ENCODE measurements at places on chromosomes 3 and 15.

DNA sequence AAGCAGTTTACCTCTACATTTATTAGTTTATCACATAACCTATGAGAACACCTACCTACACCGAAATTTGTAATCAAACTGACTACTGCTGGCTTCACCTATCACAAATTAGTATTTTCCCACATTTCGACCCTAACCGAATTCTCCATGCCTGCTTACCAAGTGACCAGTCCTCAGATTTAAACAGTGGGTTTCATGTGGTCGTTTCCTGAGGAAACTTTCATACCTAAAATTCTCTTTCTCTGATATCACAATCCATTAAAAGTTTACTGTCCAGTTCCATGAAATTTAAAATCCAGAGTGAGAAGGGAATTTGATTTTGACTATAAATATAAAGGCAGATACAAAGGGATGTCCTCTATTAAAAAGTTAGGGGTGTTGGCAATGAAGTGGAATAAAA is 1.9 kb downstream of the PLOD2 start:
- DNase-seq, result no peak

DNA sequence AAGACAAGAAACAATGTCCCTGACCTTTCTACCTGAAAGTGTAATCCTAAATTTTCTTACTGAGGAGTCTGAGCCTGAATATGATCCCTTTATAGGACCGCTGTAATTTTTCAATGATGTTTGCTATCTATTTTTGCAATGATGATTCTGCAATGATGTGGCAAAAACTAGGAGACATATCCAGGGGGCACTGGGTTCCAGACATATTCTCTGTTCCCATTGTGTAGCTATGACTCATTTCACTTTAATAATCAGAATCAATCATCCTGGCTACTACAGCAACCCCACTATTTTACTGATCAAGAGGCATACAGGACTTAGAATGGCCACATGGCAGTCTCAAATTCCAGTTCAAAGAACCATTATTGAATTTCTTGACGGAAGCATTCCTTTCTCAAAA is 85.9 kb downstream of the AQR start:
- peak; percentile 2 for DNase-seq

- DNase-seq, result no peak
Measured at GRCh38 chr3:62571916-62572315, 198.6 kb upstream of the FEZF2 start.

- peak; percentile 73 for DNase-seq
Measured at GRCh38 chr3:116005404-116005803, 382.1 kb downstream of the GAP43 start.

GRCh38 chr3:66606868-66607267 is 106.0 kb upstream of the LRIG1 start:
- DNase-seq, result no peak

GRCh38 chr3:195185583-195185982 is 85.4 kb downstream of the XXYLT1 start:
- DNase-seq, result peak; percentile 64

DNA sequence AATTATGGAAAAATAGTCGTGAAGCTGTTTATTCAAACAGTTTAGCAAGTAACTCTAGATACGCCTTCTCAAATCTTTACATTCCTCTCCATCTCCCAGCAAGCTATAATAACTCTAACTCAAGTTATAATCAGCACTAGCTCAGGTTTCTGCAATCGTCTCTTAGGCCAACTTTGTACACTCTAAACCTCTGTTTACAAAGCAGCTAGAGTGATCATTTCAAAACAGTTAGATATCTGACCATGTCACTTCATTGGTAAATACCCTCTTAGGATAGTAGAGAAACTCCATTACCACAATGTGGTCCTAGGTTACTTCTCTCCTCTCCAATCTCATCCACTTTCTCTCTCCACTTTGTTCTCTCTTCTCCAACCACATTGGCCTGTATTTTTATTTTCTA is 31.2 kb downstream of the PLOD2 start:
- no peak for DNase-seq

GRCh38 chr3:197417441-197417840 is 119.0 kb upstream of the DLG1 start:
- peak; percentile 31 for DNase-seq

DNA sequence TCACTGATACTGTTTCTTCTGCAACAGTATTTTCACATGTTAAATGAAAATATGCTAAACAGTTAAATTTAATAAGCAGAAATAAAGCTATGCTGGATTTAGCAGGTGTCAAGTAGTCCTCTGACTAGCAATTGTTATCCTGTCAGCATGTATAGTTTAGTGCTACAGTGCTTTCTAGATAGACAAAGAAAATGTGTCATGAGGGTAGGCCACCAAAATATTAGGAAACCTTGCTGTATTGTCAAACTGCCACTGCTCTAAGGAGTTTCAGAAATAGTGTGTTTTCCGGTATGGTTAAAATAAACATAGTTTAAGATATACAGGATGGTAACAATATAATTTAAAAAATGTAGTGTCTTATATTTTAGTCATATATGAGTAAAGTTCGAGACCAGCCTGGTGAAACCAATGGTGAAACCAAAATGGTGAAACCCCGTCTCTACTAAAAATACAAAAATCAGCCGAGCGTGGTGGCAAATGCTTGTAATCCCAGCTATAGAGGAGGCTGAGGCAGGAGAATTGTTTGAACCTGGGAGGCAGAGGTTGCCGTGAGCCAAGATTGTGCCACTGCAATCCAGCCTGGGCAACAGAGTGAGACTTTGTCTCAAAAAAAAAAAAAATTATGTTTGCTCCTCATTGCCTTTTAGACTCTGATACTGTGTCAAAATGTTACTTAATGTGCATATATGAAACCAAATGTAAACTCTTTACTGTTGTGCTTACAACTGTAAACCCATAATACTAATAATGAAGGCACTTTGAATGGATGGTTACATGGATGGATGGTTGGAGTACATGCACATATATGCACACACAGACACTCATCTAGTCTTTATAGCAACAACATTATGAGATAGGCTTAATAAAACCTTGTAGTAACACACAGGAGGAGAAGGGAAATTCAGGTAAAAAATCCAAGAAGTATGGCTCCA is 204.8 kb downstream of the RSRC1 start:
- no peak for DNase-seq

DNA sequence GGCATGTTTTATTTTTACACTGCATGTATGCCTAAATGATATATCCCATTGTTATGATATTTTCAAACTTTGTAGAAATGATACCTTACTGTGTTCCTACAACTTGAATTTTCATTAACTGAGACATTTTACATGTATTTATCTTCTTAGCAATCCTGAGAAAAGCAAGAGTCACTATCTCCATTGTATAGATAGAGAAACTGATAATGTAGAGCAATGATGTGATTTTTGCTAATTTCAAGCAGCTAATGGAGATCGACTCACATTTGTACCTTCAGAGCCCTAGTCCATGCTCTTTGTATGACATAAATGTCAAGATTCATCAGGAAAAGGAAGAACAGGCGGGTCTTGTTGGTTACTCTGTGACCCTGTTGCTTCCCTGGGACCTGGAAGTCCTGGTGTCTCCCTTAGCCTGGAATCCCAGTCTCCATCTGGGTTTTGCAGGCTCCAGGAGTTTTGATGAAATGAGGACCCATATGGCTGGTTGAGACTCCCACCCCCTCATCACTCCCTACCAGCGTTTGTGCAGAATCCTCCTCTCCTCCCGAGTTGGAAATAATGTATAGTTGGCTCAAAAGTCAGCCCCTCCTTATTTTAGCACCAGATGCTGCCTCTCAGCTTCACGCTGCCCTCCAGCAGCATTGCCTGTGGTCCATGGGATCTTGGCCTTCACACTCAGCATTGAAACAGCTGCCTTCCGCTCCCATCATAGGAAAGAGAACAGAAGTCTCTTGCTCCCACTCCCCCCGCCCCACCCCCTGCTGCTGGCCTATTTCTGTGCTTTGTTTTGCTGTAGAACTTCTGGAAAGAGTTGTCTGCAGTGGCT is 67.1 kb downstream of the APBA2 start:
- DNase-seq, result no peak

DNA sequence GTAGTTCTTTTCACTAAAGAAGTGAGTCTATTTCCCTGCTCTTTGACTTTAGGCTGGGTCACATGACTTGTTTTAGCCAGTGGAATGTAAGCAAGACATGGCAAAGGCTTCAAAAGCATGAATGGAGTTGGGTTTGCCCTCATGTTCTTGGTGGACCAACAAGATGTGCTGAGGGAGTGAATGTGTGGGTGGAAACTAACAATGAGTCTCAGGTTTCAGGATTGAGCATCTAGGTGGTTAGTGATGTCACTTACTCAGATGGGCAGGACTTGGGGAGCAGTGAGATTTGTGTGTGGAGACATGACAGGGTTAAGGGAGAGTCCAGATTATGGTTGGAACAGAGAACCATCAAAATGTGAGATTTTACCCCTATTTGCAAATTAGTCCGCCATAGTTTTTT is 181.4 kb upstream of the UBE2E1 start:
- no peak for DNase-seq

DNA sequence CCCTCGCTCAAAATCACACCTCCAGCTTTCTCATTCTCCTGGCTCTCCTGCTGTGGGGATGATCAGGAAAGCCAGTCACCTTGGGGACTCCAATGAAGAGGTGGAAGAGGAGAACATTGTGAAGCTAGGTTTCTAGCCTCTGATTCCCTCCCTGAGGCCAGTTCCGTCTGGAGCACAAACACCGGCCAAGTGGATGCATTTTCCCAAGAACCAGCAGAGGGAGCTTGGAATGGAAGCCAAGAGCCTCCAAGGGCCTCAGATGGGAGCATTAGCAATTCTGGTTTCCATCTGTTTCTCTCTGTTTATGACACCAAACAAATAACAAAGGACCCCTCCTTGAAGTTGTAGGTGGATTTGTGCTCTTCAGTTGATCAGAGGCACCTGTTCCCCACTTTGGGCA is 40.6 kb upstream of the NMNAT3 start:
- DNase-seq, result peak; percentile 19

- DNase-seq, result no peak
Measured at GRCh38 chr3:49616491-49616941, 57.6 kb upstream of the APEH start.

GRCh38 chr3:109353057-109353456 is 15.7 kb upstream of the DPPA4 start:
- no peak for DNase-seq

GRCh38 chr15:40282147-40282868 is 556 bp downstream of the ANKRD63 start:
- DNase-seq, result peak; percentile 55

GRCh38 chr15:28001641-28002040 is 97.5 kb downstream of the OCA2 start:
- no peak for DNase-seq

GRCh38 chr3:184822654-184823053 is 10.7 kb downstream of the VPS8 start:
- no peak for DNase-seq

GRCh38 chr3:127216415-127217261 is 23.7 kb downstream of the PRR23E start:
- no peak for DNase-seq

- no peak for DNase-seq
Measured at GRCh38 chr3:50612234-50612882, 784 bp upstream of the CISH start.

DNA sequence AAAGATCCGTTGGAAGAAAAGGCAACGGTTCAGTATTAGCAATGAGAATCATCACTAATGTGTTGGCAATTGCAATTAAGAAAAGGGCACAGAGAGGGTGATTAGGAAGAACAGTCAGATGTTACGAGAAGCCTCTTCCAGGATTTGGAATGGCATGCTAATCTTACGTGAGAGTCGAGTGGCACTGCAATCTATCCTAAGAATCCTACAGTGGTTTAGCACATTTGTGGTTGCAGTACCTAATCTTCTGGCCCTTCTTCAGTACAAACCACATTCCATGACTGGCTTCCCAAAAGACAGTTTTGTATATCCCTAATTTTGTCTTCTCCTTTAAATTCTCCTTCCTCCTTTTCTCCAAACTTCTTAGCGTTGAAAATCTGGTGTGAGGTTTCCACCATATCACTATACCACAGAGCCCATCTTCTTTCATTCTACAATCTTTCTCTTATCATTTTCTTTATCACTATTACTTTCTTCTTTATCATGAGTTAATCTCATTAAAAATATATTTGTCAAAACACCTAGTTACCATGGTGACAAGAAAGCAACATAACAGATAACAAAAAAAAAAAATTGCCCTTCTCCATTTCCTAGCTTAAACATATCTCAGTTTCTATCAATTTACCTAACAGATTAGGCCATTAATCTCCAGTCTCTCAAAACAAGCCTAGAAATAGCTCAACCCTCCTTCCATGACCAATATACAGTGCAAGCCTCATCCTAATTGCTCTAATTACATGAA is 60.1 kb downstream of the IGSF11 start:
- no peak for DNase-seq

- peak; percentile 69 for DNase-seq
Measured at GRCh38 chr3:37183375-37183831, 9.0 kb upstream of the LRRFIP2 start.

DNA sequence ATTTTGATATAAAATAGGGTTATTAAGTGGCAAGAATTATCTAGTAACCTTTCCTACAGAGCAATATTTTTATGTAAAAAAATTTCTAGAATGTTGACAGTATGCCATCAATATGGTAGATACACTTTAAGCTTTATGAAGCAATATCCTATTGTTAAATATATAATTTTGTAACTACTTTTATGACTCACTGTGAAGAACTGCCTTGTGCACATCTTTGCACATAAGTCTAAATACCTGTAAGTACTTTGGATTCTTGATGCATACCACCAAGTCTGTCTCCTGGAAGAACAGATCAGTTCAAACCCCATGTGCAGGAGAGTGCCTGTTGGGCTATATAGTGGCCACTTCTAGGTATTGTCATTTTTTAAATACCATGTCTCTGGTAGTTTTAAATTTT is 205.7 kb upstream of the EIF1B start:
- no peak for DNase-seq

- no peak for DNase-seq
Measured at GRCh38 chr3:149906036-149906435, 64.7 kb downstream of the PFN2 start.

- no peak for DNase-seq
Measured at GRCh38 chr3:134757549-134758069, 37.5 kb upstream of the EPHB1 start.

DNA sequence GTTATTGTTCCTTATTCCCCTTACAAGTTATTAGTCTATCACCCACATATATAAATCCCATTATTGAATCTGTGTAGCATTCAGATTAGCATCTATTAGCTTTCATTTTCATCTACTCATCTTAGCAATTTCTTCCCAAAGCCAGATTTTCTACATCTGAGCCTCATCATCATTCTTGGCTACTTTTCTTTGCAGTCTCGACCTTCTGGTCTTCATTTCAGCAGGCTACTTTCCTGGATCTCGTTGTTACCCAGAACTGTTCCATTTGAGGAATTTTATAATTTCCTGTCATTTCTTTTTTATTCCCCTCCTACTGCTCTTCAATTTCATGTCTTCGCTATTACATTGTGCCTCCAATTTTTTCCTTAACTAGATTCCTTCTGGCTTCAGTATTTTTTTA is 51.8 kb downstream of the SPRED1 start:
- DNase-seq, result no peak

GRCh38 chr3:159604151-159604581 is 384.5 kb upstream of the IL12A start:
- DNase-seq, result peak; percentile 13

GRCh38 chr3:86967062-86967461 is 23.9 kb downstream of the VGLL3 start:
- DNase-seq, result no peak
